ENCODE measurements at places on chromosomes 4 and X.
A peak's percentile ranks its signal among the peaks of the same experiment; 100 is the strongest.

- no peak for DNase-seq
Measured at GRCh38 chr4:109721033-109721432, 8.8 kb downstream of the PLA2G12A start.

GRCh38 chr4:113646442-113646822 lies 115.1 kb downstream of the CAMK2D start:
- peak; percentile 61 for DNase-seq

DNA sequence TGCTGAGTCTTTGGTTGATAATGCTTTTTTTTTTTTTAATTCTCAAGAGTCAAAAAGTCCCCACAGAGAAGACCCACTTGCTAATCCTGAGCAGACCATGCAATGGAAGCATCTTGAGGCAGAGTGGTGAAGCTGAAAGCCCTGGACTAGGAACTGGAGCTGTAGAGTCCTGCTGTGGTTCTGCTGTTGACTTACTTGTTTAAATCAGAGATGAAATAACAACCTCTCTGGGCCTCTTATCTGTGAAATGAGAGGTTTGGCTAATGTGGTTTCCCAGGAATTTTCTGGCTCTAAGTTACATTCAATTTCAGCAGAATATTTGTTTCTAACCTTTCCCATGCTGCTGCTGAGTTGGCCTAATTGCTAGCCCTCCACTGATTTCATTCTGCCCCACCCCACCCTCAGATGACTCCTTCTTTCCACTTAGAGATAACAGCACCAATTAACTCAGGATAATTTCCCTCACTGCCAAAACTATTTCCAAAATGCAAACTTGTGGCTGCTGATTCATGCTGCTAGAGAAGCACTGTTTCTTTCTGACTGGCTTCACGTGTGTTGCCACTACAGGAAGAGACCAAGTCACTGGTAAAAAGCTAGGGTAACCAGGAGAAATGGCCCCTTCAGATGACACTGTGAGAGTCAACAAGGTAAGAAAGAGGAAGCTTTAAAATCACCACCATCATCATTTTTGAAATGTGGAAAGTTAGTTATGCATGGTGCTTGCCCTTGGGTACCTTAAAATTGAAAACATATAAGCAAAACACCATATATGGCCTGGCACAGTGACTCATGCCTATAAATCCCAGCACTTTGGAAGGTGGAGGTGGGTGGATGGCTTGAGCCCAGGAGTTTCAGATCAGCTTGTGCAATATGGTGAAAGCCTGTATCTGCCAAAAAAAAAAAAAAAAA lies 326.4 kb downstream of the DCHS2 start:
- peak; percentile 53 for DNase-seq

DNA sequence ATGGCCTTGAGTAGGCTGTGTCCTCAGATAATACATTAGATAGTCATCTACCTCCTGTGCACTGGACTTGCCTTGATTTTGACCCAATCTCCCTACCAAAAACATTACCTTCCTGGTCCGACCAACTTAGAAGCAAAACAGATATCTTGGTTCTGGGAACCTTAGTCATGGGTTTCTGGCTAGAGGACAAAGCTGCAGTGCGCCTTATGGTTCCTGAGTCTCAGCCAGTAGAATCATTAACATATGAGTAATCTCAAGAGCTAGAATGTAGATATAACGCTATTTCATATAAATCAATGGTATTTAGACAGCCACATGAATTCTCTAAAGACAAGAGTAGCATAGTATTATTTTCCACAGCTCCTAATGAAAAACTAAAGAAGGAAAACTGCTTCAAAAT lies 83.1 kb downstream of the GRIA3 start:
- DNase-seq, result peak; percentile 10

DNA sequence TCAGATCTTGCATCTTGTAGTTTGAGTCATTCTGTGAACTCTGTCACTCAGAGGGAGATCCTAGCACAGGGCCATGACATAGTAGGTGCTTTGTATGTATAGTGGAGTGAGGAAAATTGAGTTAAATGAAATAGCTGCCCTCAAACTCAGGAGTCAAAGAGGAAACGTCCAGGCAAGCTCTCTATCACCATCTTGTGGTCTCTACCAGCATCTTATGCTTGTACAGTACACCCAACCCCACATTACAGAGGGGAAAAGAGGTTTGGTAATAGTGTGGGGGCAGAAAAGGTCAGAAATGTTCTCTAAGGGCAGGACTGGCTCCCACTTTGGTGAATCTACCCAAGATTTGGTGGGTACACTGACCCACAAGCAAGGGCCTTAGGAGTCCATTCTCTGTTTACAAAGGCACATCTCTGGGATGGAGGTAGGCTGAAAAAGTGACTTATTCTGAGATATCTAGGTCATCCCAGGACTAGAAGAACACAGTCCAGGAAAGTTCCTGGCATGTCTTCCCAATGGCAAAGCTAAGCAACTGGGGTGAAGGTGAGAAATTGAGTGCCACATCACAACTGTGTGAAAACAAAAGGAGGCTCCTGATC lies 131.8 kb downstream of the OR13H1 start:
- peak; percentile 13 for DNase-seq

DNA sequence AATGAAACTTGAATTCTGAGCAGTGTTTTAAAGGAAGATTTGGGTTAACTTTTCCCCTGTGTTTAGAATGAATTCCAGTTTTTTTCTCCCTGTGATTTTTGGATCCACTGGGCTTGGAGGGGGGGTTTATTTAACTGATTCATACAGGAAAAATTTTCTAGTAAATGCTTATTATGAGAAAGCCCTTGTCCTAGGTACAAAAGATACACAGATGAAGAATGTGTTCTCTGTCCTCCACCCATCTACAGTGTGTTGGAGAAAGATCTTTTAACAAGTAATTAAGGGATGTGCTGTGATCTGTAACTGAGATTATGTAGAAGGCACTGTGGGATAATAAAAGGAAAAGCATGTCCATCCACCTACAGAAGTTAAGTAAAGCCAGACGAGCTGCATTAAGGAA lies 103.9 kb downstream of the STIM2 start:
- DNase-seq, result no peak

DNA sequence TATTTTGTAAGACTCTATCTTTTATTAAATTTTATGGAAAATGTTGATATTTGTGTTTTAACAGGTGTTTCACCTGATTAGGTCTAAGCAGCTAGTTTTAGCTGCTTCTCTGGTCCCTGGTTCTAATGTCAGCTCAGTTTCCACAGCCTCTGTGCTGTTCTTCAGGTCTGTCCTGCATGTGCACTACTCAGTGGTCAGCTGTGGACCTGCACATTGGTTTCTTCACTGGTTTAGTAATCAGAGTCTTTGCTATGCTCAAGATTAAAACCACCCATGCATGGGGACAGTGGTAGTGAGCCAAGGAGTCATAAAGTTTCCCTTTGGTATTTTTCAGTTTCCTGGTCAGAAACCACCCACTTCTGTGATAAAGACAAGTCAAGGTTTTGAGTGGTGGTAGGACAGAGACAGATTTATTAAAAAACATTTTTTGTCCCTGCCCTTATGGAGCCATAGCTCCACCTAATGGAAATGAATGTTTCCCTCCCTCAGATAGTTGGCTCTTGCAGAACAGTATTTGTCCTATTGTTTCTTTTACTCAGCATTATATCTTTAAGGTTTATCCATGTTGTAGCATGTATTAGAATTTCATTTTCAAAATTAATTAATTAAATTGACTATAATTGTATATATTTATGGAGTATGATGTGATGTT lies 36.8 kb upstream of the VBP1 start:
- DNase-seq, result peak; percentile 23

DNA sequence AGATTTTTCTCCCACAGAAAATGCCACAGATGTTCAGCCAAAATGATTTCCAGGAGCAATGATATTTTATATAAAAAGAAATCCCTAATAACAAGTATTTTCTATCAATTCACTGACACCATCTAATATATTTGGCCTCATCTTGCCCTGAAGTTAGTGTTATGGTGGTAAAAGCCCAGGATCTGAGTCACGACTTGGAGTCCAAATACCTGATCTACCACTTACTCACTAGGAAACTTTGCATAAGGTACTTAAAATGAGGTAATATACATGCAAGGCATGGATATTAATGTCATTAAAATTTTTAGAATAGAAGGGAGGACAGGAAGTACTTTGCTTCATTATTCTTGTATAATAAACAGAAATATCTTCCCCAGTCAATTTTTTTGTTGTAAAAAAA lies 16.3 kb downstream of the PPP3CA start:
- peak; percentile 89 for DNase-seq

- peak; percentile 40 for DNase-seq
Measured at GRCh38 chr4:182297659-182298058, 54.5 kb downstream of the TENM3 start.

DNA sequence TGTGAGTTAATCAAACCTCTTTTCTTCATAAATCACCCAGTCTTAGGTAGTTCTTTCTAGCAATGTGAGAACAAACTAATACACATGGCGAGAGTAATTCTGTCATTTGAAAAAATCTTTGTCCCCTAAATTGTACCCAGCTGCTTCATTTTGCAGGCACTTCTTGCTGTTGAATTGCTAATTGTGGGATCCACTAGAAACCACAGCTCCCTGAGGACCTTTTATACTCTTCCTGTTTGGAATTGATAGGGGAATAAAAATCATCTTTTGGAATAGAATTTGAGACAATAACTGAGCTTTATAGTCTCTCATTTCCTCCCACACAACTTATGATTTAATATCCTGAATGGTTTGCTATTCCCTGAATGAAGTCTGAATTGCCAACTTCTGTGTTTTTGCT lies 170.2 kb downstream of the PACRGL start:
- DNase-seq, result no peak

DNA sequence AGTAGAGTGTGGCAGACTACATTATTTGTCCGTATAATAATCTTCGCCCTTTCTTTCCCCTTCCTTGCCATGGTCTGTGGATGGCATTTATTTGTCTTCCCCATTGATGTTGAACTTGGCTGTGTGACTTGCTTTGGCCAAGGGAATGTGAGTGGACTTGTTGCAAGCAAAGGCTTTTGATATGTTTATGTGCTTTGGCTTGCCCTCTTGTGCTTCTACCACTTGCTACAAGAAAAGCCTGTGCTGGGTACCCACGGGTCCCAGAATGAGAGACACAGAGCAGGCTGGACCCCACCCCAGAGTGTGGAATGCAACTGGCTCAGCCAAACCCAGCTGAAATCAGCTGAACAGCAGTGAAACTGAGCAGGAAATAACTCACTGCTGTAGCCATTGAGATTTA lies 63.0 kb downstream of the FAM184B start:
- no peak for DNase-seq

GRCh38 chr4:165394275-165394674 lies 15.5 kb downstream of the CPE start:
- peak; percentile 40 for DNase-seq

DNA sequence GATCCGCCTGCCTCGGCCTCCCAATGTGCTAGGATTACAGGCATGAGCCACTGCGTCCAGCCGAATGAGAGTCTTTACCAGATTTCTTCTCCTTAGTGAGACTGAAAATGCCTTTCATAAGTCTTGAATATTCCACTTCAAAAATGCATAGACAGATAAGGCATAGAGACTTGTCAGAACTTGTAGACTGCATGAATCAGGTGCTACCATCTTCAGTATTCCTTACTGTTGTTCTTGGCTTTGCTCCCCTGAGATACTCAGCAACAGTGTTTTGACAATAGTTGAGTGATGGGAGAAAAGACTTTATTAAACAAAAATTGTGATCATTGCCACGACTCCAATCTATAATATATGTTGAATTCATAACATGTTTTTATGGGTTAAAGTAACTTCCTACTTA lies 11.0 kb downstream of the TKTL2 start:
- DNase-seq, result peak; percentile 83

DNA sequence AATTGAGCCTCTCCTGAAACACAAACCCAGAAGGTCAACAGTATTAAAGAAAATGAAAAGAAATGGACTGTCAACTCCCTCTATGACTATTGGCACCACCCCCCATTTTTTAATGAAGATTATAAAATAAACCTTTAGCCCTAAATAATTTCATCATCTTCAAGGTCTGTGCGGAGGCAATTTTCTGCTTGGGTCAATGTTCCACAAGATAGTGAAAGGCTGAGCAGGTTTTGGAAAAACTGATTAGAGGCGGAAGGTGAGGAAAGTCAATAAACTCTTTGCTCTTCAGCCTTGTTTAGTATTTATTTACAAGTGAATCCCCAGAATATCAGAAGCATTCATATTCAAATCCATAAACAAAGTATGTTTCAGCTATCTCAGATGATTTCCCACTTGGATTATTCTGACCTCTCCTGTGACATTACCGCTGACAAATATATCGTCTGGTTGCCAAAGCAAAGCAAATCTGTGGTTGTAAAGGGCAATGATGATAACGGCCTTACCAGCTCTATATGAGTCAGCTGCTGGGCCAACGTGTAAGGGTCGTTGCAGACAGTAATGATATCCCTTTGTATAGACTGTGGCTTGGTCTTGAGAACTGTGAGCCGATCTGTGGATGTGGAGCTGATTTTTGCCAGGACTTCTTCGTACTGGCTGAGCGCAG lies 24.0 kb downstream of the RASGEF1B start:
- DNase-seq, result no peak

GRCh38 chrX:96683997-96684338 lies 674 bp upstream of the DIAPH2 start:
- DNase-seq, result no peak

DNA sequence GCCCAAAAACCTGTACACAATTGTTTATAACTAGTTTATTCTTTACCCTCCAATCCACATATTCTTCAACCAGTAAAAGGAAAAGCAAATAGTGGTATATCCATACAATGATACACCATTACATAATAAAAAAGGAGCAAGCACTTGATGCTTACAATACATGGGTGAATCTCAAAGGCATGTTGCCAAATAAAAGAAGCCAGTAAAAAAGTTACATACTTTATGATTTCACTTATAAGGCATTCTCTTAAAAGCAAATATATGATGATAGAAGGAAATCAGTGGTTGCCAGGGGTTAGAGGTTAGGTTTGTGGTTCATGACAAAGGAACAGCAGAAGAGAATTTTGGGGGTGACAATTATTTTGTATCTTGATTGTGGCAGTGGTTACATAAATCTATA lies 896.1 kb upstream of the LCORL start:
- DNase-seq, result peak; percentile 39

DNA sequence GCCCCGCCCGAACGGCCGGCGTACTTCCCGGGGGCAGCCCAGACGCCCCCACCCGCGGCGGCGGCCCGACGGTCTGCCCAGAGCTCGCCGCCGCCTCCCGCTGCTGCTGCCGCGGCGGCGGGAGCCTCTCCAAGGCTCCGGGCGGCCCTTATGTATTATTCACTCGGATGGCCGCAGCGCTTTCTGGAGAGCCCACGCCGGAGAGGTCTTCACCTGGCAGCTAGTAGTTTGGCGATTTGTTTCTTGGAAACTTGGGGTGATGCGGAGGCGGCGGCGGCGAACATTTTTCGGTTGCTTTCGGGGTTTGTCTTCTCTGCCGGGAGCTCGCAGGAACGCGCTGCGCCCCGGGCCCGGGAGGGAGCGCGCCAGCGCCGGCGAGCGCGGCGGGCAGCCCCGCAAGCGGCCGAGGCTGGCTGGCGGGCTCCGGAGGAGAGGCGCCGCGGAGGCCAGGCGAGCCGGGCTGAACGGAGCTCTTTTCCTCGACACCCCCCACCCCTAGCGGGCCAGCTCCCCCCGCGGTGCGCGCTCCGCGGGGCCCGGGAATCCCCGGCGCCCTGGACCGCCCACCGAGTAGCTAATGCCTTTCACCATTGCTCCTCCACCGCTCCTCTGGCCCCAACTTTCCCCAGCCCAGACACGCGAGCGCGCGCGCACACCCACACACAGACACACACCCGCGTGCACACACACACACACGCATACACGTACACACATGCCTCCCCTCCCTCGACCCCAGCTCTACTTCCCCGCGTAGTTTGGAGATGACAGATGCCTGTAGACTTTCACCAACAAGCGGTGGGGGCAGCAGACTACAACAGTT lies 113.5 kb downstream of the DHX15 start:
- DNase-seq, result peak; percentile 32

Data from epithelial cell of esophagus (primary cell).